Activated CD8-positive, alpha-beta T cell treated with anti-CD3 and anti-CD28 coated beads, Interleukin-2, amount 10 ng/mL, durations not matched to agents 7 days and 5 days (primary cell): ENCODE measurements at places on chromosomes 6 and 20.

DNA sequence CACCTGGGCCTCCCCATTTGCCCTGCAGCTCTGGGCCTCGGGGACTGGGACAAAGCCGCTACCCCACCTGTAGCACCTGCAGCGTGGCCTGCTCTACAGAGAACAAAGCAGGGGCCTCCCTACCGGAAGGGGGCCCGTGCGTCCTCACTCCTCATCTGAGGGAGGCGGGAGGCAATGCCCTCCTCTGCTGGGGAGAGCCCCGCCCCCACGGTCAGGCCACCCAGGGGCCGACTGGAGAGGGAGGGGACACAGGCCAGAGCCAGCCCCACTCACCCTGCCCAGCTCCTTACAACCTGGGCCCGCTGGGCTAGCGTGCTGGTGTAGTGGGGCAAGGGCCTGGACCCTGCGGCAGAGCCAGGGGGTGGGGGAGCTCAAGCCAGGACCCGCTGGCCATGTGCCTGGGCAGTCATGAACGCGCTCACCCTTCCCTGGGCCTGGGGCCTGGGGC is 8.0 kb downstream of the LAMA5 start:
- no peak for DNase-seq

DNA sequence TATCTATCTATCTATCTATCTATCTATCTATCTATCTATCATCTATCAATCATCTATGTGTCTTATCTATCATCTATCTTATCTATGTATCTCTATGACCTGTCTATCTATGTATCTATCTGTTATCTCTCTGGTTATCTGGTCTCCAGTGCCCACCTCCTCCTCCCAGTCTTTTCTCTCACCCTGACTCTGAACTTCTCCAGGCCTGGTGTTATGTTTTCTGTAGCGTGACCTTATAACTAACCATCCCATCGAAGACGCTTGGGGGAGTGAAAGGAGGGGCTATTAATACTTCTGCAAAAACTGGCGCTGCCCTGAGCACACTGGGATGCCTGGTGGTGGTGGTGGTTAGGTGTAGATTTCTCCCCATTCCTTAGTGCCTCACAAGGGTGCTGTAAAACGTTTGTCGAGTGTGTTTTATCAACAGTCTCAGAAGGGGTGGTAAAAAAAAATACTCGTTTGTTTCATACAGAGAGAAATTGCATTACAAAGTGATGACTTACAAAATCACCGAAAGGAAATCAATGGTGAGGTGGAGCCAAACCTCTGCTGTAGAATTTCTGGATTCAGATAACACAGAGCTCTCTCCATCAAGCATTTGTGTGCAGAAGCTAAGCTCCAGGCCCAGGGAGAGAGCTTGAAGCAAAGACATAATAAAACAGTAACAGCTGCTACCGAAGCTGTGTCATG is 156.2 kb downstream of the BCAS1 start:
- DNase-seq = no peak

- DNase-seq = peak; percentile 94
Measured at GRCh38 chr6:30678964-30679726, 6.3 kb upstream of the DHX16 start.

- DNase-seq = no peak
Measured at GRCh38 chr20:38804221-38804620, 1.3 kb upstream of the PPP1R16B start.

DNA sequence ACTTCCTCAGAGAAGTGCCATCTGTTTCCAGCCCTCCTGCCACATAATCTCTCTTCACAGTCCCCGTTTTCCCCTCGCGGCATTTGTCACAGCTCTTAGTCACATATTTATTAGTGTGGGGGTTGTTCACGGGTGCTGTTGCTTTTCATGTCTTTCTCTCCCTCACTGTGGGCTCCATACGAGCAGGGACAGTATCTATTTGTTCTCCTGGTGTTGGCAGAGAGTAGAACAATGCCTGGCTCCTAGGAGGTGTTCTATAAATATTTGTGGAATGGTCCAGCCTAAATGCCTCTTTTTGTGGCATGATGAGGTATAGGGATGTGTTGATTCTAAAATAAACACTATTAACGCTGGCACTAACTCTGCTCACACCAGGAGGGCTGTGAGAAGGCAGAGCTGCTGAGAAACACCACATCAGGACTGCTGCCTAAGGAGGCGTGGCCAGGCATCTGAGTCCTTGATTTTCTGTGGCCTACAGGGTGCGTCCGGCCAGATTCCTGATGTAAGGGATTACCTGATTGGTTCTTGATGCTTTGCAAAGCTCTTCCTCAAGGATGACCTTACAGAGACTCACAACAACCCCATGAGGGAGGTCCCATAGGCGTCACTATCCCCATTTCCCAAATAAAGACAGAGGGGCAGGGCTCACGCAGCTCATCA is 219.8 kb upstream of the ARID1B start:
- DNase-seq = no peak

- no peak for DNase-seq
Measured at GRCh38 chr6:41781366-41781730, 766 bp downstream of the PRICKLE4 start.

GRCh38 chr6:89862698-89863097 is 31.6 kb upstream of the GJA10 start:
- no peak for DNase-seq

GRCh38 chr6:37819802-37820717 is 533 bp downstream of the ZFAND3 start:
- DNase-seq = peak; percentile 35

DNA sequence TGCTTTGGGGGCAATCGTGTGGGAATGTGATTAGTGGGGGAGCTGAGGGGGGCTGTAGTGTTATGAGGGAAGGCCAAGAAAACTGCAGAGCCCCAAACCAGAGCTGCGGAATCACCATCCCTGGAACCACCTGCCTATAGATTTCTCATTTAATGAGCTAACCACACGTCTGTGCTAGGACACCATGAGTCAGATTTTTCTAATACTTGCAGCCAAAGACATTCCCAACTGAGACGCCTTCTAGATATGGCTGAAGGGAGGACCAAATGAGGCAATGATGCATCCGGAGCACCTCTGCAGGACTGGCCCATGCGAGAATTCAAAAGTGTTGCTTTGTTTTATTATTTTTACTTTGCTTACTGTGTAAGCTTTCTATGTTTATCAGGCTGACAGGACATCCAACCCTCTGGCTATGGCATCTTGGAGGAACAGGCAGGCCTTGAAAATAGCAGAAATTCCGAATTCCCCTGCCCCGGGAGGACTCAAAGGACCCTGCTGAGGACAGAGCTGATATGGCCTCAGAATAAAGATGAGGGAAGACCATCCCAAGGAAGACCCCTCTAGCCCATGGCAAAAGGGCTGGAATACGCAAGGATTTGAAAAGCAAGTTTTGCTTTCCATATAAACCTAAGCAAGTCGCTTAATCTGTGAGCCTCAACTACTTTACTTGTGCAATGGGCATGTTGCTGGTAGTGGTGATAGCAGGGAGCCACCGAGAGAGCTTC is 3.1 kb upstream of the PTGIS start:
- no peak for DNase-seq

DNA sequence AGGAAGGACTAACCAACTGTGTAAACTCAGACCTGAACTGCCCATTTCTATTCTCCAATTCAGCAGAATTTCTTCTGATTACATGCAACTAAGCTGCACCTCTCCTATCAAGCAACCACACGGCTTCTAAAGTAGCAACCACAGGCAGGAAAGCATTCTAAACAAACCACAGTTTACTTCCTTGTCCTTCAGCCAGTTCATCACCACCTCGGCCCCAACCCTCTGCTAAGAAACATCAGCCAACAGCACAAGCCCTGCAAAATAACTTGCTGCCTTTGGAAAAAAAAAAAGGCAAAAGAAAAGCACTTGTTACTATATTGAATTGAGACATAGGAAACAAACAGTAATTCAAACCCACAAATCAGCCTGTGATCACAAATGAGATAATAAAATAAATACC is 140.3 kb downstream of the NFATC2 start:
- peak; percentile 76 for DNase-seq

GRCh38 chr6:103925317-103925716 is 934.4 kb downstream of the HACE1 start:
- DNase-seq = no peak

- no peak for DNase-seq
Measured at GRCh38 chr20:61882716-61883615, 182.7 kb downstream of the TAF4 start.

DNA sequence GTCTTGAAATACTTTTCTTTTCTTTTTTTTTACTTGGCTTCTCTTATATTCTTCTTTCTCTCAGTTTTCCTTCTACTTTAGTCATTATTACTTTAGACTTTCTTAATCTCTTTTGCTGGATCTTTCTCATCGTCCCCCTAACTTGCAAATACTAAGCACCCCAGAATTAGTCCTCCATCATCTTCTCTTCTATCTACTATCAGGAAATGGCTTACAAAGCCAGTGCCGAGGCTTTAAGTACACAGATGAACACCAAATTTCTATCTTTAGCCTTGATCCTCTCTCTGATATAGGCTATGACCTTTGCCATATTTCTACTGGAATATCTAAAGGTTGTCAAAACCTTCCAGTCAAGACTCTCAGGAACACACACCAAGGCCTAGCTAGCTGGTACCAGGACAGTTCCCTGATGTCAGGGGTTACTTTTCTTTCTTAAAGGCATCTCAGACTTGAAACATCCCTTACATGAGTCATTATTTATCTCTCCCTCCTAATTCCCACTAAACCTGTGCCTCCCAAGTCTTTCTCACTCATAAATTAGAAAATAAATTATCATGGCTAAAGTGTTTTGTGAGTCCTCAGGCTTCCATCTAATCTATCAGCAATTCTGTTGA is 278.6 kb upstream of the TCF21 start:
- no peak for DNase-seq

DNA sequence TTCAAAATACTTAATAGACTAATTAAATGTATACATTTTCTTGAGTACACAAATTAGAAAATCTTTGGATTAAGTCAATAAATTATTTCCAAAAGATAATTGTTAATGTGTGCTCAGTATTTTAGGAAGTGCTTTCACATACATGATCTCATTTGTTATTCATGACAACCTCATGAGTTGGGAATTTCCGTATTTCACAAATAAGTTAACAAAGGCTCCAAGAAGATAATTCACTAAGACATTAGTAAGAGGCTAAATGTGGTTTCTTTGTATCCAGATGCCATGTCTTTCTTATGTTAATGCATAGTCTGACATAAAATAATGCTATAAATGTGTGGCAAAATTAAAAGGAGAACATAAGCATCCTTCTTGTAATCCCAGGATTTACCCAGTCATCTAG is 79.5 kb upstream of the TCF21 start:
- no peak for DNase-seq
